GM04504 (cell line): ENCODE measurements at places on chromosomes 13 and 19.

DNA sequence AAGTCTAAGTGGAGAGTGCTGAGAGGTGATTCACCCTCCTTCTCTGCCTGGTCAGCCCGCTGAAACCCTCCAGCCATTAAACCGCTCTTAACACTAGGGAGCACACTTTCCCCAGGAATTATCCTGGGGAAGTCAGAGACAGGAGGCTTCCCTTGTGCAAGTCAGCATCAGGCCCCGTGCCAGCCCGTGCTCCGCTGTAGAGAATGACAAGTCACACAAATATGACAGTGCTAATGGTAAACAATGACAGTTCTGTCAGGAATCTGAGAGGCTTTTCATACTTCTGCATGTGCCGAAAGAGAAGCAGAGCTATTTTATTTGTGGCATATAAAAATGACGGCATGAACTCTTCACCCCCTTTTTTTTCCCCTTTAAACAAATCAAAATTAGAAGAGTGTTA is 816.9 kb upstream of the SLC10A2 start:
- DNase-seq: peak; percentile 59

DNA sequence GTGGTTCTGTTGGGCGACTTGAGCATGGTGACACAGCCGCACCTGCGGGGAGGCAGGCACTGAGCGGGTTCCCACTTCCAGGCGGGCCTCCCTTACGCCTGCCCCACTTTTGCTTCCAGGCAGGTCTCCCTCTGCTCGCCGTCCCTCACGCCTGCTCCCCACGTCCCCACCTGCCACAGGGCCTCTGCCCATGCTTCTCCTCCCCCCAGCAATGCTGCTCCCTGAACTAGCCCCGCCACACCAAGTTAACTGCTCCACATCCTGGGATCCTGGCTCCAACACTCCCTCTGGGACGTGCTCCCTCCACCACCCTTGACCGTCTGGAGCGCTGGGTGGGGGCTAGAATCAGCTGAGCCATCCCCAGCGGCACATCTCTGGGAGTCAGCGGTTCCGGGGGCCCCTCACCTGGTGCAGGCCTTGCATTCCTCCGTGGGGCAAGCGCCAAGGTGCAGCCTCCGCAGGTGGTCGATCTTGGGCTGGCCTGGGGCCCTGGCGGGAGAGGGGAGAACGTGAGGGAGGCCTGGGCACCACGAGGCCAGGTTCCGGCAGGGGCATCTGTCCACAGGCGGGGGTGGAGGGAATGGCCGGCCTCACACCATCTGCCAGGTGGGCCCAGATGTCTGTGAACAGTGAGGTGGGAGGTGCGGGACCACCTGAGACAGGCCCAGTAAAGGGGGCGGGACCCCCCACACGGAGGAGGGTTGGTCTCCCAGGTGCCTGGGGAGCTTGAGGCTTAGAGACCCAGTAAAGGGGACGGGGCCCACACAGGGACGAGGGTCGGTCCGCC is 9.2 kb downstream of the CFD start:
- DNase-seq: no peak

DNA sequence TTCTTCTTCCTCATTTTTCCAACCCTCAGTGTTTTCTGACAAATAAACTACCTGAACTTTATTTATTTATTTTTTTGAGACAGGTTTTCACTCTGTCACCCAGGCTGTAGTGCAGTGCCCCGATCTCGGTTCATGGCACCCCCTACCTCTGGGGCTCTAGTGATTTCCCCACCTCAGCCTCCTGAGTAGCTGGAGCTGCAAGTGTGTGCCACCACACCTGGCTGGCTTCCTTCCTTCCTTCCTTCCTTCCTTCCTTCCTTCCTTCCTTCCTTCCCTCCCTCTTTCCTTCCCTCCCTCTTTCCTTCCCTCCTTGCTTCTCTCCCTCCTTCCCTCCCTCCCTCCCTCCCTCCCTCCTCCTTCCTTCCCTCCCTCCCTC is 32.3 kb downstream of the KCTD4 start:
- no peak for DNase-seq

GRCh38 chr13:95447814-95448213 is 104.7 kb upstream of the CLDN10 start:
- no peak for DNase-seq

DNA sequence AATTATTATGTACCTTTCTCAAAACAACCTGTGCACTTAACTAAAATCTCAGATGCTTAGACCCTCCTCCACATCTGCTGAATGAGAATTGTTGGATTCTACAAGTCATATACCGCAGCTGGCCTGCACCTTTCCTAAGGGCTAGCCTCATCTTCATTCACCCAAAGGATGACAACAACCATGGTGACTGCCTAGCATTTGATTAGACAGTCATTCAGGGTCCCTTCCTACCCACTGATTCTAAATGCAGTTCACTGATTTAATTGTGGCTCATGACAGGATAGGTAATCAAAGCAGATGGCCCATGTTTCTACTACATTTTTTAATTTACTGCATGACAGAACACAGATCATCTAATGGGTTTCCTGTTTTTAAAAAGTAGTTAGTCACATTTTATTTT is 551.9 kb upstream of the SLC10A2 start:
- DNase-seq: no peak

DNA sequence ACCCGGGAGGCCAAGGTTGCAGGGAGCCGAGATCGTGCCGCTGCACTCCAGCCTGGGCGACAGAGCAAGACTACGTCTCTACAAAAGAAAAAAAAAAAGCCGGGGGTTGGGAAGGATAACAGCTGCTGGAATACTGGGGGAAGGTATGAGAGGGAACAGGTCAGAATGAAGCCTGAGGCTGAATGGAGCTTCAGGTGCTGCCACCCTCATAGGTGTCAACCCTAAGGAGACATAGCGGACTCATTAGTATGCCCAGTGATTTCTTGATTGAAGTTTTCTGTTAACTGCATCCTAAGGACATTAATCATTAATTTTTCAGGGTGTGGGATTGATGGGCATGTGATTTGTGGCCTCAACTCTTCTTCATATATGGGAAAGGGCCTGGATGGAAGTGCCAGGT is 6.0 kb downstream of the SMARCA4 start:
- DNase-seq: no peak
